ENCODE measurements at places on chromosomes 3 and 15.
A peak's percentile ranks its signal among the peaks of the same experiment; 100 is the strongest.

DNA sequence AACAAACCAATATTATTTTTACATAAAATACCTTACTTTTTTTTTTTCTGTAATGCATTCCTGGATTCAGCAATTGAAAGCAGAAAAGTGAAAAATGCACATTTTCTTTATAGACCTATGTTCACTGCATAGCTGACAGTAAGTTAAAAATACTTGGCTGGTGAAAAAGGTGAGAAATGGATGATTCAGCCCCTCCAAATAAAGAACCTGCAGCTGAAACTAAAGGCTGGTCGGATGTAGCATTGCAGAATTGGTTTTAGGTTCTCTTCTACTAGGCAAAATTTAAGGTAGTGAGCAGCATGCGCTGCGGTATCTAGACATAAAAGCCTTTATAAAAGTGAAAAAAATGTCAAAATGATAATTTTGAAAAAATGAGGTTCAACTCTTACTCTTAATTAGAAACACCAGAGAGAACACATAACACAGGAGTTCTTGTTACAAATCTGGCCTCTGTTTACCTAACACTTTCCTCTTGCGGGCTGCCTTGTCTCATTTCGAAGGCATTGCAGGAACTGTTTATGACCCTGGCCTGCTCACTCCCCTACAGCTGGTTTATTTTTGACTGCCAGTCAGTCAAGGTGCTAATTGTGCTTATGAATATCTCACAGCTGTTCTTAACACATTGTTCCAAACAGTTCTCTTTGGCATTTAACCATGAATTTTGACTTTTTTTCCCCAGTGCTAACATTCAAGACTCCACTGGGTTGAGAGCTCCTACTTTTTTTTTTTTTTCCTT is 455.4 kb upstream of the TBL1XR1 start:
- no peak for DNase-seq

DNA sequence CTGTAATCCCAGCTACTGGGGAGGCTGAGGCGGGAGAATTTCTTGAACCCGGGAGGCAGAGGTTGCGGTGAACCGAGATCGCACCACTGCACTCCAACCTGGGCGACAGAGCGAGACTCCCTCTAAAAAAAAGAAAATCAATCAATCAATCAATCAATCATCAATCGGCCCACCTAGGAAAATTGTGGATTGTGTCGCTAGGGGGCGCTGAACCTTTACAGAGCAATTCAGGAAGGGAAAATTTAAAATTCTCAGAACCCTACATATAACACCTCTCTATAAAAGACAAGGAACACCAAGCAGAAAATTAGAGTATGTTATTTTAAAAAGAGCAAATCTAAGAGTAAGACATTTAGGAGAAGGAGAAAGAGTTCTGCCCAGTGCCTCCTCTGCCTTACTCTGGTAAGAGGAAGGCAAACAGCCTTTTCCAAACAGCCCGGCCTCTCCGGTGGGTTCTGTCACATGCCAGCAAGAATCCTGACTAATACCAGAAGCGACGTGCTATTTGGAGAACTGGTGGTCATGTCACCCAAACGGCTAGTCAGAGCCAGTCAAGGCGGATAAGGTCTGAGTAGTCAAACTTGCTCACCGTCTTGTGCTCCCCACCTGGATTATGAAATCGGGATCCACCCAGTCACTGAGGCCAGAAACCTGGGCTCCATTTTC is 22.3 kb upstream of the SMCO1 start:
- peak; percentile 48 for DNase-seq

- no peak for DNase-seq
These were observed 78.4 kb downstream of the NR2E3 start for GRCh38 chr15:71888797-71889196.

DNA sequence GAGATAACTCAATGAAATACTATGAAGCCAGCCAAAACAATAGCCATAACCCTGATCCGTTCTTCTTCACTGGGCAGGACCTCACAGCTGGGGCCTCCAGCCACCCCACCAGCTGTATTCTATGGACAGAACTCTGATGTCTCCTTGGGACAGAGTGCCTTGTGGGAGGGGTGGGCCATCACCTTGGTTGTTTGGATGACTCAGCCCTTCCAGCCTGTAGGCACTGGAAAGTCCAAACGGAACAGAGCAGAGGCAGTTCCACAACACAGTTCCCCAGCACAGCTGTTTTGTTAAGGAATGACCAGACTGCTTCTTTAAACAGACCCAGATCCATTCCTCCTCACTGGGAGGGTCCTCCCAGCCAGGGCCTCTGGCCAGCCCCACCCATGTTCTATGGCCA is 31.9 kb upstream of the ZBED2 start:
- no peak for DNase-seq

GRCh38 chr15:92670621-92671020 is 15.0 kb upstream of the FAM174B start:
- no peak for DNase-seq

GRCh38 chr3:131778526-131778925 is 256.3 kb downstream of the CPNE4 start:
- no peak for DNase-seq

DNA sequence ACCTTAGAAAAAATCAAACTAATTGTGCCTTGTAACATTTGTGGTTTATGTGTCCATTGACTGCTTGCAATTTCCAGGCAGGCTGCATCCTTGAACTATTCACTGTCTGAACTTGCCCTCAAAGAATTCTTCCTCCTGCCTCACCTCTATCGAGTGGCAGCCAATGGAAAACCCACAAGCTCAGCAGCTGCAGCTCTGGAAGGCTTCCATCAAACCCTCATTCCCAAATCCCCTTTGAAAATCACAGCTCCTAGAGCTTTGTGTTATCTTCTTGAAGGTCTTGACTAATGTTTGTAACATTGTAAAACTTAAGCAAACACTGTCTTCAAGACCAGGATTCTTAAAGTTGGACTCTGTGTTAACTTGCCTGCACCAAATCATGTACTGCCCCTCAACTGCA is 81.1 kb downstream of the FILIP1L start:
- peak; percentile 88 for DNase-seq

GRCh38 chr3:14549256-14549919 is 9.2 kb upstream of the GRIP2 start:
- no peak for DNase-seq

GRCh38 chr3:123781571-123782275 is 102.4 kb downstream of the MYLK start:
- no peak for DNase-seq

DNA sequence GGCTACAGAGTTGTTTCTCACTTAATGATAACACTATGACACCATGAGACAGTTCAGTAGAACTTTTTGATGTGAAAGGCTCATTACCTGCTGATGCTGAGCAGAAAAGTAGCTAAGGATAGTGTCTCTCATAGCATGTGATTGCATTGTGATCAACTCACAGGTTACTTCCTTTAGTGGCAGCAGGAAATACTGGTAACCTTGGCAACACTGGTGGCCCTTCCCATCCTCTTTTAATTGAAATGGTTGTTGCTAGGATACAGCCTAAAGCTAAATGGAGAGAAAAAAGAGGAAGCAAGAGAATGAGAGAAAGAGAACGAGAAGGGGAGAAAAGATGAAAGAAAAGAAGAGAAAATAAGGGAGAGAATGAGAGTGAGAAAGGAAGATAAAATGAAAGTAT is 204.7 kb upstream of the GAP43 start:
- DNase-seq, result no peak

DNA sequence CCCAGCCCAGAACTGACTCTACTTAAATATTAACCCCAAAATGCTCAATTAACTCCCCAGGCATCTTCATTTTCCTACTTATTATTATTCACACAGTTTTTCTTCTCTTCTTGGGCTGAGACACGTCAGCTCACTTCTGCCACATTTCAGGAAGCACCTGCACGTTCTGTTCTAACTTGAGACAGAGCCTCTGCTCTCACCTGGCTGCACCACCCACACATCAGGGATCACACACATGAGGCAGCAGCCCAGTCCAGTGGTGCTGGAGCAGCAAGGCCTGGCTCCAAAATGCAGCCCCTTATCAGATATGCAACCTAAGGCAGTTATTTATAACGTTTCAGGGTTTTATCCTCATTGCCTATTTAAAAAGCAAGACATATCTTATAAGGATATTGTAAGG is 127.5 kb downstream of the OSBPL10 start:
- DNase-seq, result no peak

DNA sequence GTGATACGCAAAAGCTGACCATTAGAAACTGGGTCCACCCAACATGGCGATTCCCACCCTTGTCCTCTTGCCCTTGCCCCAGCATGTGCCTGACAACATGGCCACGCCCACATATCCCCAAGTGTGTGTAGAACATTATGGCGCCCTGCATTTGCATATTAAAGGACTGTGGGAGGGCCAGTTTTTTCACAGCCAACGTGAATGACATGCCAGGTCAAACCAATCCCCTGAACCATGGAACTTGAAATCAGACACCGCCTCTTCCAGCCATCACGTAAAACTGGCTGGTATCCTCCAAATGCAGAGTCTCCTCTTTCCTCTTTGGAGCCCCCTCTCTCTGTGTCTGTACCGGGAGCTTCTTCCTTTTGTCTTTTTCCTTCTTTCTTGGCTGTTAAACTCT is 156.7 kb upstream of the EPHA6 start:
- no peak for DNase-seq
